Epithelial cell of alveolus of lung (primary cell): ENCODE measurements at places on chromosomes 6 and 20. TPM values are rescaled to one million over a fixed set of nuclear protein-coding genes. Genes with fewer than 3 reads are reported as not detected.

The PNPLA1 gene
- not detected in 2 replicates for total RNA-seq

The SLC13A3 gene
- 3.1 and 8.2 TPM in 2 replicates for total RNA-seq

The APOBEC2 gene
- total RNA-seq: not detected in 2 replicates

The PRSS35 gene
- 1.6 and 3.7 TPM in 2 replicates for total RNA-seq

The PTGIS gene
- 3.6 and 6.3 TPM in 2 replicates for total RNA-seq

The PLCB1 gene
- 4.9 and 7.0 TPM in 2 replicates for total RNA-seq

The FGD2 gene
- not detected in 2 replicates for total RNA-seq
